ENCODE measurements at places on chromosomes 13 and 19. TPM values are rescaled to one million over a fixed set of nuclear protein-coding genes. Genes with fewer than 3 reads are reported as not detected.

The C19orf81 gene
- 4.3 TPM for total RNA-seq

The TIMM44 gene
- total RNA-seq = 68.0 TPM

The LRP3 gene
- 33.2 TPM for total RNA-seq

The KLK3 gene
- not detected for total RNA-seq

The STOML3 gene
- not detected for total RNA-seq

The ZNF841 gene
- total RNA-seq = 24.3 TPM

The BRCA2 gene
- 4.4 TPM for total RNA-seq

The ZNF99 gene
- total RNA-seq = not detected

The LSR gene
- 0.99 TPM for total RNA-seq

The CGB3 gene
- total RNA-seq = not detected

The PTGER1 gene
- total RNA-seq = 0.29 TPM

The TEX29 gene
- total RNA-seq = 0.94 TPM

The ZNF416 gene
- total RNA-seq = 6.0 TPM

GRCh38 chr19:57406516-57407123 is 4.3 kb upstream of the ZNF17 start:
- no peak for DNase-seq

GRCh38 chr13:59950266-59950665 is 213.5 kb downstream of the DIAPH3 start:
- DNase-seq = no peak

DNA sequence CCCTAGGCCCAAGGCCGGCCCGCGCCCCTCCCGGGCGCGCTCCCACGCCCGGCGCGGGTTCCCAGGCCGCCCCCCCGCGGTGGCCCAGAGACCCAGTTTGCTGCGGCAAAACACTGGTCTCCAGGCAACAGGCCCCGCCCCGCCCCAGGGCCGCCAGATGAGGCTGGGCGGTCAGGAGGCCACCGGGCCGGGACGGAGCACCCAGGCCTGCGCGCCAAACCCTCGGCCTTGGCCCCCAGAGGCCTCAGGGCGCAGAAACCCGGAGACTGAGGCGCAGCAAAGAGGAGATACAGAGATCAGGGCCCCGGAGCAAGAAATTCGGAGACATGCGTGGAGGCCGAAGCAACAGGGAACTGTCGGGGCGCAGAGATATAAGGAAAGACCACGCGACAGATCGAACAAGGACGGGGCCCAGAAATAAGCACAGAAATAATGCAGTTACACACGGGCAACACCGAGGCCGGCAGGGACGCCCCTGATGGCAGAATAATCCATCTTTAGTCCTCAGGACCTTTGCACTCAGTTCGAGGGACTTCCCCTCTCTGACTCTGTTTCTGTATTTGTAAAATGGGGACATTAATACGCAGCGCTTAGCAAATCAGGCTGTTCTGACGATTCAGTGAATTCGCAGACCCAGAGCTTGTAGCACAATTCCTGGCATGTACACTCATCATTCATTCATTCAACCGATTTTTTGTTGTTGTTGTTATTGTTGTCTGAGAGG is 20.8 kb upstream of the ERCC1 start:
- DNase-seq = no peak

- no peak for DNase-seq
Measured at GRCh38 chr19:4369888-4370260, 26.5 kb downstream of the MPND start.

- DNase-seq = no peak
Measured at GRCh38 chr19:15893477-15893876, 4.4 kb downstream of the CYP4F2 start.

- no peak for DNase-seq
Measured at GRCh38 chr13:60230593-60230992, 66.9 kb upstream of the DIAPH3 start.

GRCh38 chr19:13015361-13016223 is 20.3 kb downstream of the NFIX start:
- no peak for DNase-seq

- DNase-seq = no peak
Measured at GRCh38 chr19:12792051-12792852, 966 bp downstream of the JUNB start.

GRCh38 chr13:81302677-81303076 is 961.8 kb upstream of the SPRY2 start:
- no peak for DNase-seq

- DNase-seq = no peak
Measured at GRCh38 chr19:55131421-55131820, 14.0 kb upstream of the PPP1R12C start.

DNA sequence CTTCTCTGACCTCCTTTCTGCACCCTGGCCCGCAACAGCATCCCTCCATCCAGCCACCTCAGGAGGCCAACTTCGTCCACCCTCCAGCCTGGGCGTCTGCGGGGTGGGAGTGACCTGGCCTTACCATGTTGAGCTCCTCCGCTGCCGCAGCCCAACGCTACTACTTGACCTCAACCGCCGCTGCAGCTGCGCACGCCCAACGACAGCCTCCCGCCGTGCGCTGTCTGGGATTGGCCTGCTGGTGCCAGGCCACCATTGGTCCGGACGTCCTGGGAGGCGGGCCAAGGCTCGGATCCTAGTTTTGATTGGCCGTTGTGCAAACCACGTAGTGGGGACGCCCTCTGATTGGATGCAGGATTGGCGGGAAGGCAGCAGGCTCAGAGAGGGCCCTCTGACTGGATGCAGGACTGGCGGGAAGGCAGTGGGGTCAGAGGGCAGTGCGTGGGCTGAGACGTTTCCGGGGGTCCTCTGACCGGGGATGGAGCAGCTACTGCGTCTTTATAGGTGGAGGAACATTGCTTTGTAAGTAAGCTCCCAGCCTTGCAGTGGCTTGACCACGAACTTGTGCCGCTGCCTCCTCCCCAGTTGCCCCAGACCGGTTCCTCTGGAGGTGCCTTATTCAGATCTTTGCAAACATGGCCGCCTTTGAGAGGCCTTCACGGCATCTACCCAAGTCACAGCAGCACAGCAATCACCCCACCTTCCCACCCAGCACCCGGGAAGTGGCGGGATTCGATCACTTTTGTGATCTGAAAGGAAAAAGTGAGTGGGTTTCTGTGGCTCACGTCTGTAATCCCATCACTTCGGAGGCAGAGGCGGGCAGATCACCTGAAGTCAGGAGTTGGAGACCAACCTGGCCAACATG is at the start of gene TUBA3C:
Gene TUBA3C (minus strand): TSS at position 204 of the 865 bp plus-strand sequence. CDS start 77 bp downstream, at position 127.
- peak; percentile 86 for DNase-seq

- no peak for DNase-seq
Measured at GRCh38 chr19:50495020-50495531, 15.9 kb downstream of the JOSD2 start.

- DNase-seq = no peak
Measured at GRCh38 chr13:47168066-47168465, 271.2 kb upstream of the HTR2A start.

DNA sequence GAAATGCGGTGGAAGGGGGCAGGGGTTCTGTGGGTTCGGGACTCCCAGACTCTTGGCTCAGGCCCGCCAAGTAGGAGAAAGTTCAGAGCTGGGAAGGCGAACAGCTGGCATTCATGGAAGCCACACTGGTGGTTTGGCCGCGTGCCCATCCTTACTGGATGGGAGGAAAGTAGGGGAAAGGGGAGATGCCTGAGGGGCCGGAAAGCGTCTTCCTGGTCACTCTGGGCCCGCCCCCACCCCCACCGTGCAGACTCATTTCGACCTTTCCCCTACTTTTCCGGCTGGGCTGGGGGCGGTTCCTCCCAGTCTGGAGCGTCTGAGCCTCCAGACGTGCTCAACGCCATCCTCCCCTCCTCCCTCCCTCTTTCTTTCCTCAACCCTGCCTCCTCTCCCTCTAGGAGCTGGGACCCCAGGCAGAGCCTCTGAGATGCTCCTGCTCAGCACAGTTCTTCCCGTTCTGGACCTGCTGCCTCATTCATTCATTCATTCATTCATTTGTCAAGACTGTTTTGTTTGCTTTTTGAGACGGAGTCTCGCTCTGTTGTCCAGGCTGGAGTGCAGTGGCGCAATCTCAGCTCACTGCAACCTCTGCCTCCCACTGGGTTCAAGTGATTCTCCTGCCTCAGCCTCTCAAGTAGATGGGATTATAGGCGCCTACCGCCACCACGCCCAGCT is 3.5 kb downstream of the ANGPTL4 start:
- peak; percentile 99 for DNase-seq

DNA sequence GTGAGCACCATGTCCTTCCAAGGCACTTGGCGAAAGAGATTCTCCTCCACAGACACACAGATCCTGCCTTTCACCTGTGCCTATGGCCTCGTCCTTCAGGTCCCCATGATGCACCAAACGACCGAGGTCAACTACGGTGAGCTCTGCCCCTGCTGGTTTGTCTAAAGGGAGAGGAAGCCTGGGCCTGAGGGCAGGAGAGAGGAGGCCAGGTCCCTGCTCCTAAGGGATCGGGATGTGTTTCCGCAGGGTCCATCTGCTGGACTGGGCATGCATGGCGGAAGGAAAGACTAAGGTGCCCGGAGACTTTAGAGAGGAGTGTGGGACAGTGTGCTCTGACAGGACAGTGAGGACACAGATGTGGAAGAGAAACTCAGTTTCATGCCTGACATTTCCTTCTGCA is 7.6 kb downstream of the SERPINE3 start:
- DNase-seq = no peak

DNA sequence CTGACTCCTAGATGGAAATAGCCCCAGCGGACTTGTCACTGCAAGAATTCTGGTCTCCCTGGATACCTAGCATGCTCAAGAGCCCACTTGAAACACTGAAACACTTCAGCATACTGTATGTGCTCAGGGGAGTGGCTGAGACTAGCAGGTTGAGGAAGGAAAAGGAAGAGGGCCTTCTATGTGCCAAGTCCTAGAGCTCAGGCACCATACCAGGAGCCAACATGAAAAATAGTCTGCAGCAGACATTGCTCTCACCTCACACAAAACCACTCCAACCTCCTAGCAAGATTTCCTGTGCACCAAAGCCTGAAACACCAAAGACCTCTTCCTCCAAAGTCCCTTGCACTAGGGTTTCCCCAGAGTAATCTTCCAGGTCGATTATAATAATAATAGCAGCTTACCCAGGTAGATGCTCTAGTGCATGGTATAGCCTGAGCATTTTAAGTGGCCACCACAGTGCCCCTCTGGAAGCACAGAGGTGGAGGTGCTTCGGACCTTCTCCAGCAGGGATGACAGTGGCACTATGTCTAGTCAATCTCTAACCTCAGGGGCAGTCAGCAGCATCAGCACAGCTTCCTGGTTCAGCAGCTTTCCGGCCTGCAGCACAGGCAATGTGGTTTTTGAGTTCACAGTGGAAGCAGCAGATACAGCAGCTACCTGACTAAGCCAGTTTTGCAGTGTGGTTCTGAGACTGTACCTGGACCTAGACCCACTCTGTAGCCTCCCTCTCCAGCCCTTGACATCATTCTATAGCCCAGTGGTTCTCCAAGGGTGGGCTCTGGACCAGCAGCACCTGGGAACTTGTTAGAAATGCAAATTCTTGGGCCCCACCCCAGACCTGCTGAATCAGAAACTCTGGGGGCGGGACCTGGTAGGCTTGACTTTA is 45.6 kb upstream of the UBE2L5 start:
- DNase-seq = no peak

DNA sequence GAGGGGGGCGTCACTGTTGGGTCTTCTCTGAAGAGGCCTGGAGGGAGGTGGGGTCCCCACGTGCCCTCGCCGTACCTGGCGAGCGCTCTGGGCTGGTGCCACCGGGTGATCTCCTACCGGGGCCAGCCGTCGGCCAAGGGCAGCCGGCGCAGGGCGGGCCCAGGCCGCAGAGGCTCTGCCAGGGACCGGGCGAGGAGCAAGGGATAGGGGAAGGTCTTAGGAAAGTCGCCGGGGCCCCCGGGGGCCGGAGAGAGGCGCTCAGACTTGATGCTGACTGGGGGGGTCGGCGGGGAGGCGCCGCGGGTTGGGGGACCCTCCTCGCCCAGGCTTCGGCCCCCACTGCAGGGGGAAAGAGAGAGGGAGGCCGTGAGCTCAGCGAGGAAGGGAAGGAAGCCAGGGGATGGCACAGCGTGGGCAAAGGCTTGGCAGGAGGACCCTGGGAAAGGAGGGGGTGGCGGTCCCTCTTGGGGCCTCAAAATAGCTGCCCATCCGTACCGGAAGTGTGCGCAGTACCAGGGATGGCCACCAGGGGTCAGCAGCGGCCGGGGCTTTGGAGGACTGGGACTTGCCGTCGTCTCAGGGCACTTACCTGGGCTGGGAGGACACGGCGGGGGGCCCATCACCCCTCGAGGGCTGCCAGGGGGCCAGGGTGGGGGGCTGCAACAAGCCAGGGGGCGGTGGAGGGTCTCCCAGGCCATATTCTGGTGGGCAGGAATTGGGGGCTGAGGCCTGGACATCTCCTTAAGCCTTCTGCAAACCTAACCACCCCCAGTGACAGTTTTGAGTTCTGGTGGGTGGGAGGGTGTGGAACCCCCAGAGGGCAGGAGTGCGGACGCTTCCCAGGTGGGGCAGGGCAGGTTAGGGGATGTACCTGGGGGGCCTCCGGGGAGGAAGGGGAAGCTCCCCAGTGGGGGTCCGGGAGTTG is 7.7 kb upstream of the TMEM161A start:
- DNase-seq = no peak

All from chondrocyte (in vitro differentiated cells).